ENCODE measurements at places on chromosomes 7 and 10.

GRCh38 chr7:90172624-90173023, 18.4 kb downstream of the STEAP1 start:
- no peak for DNase-seq

GRCh38 chr10:75403144-75403938, 1.8 kb upstream of the ZNF503 start:
- no peak for DNase-seq

DNA sequence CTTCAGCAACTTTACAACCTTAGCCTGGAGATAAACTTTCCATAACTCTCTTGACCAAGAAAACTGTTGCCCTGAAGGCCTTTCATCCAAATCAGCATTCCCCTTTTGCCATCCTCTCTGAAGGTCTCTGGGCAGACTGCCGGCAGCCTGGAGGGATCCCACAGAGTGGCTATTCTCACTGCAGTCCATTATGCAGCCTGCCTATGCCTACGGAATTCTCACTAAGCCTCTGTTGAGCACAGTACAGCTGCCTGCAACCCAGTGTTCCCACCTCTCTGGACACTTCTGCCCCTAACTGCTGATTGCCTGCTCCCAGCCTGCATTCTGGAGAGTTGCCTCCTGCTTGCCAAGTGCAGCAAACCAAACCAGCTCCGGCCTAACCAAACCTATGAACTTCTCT, 548.9 kb upstream of the STEAP1 start:
- DNase-seq: no peak

DNA sequence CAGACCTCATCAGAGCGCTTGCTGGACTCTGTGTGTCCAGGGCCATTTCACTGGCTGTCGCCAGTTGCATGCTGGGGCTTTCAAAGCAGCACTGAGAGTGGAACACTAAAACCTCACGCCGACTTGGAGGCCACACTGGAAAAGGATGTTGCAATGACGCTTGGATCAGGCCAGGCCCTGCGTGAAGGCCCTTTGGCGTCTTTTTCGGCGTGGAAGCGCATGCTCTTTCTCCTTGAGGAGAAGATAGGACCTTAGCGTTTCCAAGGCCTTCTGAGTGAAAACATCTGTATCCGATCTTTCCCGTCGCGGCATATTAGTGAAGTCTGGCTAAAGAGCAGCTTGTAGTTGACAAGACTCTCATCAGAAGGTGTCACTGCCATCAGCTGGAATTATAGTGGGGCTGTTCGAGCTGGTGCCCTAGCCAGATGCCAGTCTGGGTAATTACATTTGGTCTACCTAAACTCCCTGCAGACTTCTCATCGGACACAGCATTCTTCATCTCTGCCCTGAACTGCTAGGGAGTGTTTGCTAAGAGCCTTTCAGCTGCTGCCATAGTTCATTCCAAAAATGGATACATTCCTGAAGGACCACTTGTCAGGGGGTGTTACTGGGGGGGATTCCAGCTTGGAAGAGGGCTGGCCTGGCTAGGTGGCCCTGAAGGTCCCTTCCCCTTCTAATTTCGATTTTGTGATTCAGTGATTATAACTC, 167.7 kb upstream of the TCF7L2 start:
- no peak for DNase-seq

GRCh38 chr7:151374726-151375125, 33.1 kb downstream of the NUB1 start:
- DNase-seq: no peak

GRCh38 chr10:7464691-7465090, 53.9 kb upstream of the SFMBT2 start:
- no peak for DNase-seq

DNA sequence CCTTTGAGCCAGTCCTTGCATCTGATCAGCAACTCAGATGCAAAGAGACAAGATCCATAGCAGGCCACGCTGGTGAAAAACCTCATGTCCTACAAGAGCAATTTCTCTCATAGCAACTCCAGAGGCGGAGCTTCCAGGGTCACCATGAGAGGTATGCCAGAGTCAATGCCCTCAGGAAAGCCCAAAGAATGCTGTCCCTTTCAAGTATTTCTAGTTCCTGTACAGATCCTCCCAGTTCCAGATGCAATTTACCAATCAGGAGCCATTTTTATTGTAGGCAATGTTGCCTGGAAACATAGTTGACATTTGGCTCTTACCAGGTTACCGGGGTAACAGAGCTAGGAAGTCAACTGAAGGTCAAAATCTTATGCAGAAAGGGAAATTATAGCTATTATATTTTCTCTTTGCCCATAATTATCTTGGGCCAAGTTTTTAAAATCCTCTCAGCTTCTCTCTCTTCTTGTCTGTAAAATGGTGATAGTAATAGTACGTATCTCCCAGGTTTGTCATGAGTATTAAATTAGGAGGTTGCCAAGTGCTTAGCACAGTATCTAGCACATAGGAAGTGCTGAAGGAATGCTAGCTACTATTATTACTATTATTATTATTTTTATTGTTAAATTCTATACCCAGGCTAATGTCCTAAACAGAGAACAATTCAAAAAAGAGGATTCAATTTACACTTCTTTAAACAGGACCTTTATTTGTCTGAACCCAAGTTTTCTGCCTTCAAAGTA, 46.3 kb upstream of the TM9SF3 start:
- DNase-seq: no peak

- DNase-seq: no peak
Observed at GRCh38 chr7:91846436-91846835, 34.1 kb downstream of the MTERF1 start.

DNA sequence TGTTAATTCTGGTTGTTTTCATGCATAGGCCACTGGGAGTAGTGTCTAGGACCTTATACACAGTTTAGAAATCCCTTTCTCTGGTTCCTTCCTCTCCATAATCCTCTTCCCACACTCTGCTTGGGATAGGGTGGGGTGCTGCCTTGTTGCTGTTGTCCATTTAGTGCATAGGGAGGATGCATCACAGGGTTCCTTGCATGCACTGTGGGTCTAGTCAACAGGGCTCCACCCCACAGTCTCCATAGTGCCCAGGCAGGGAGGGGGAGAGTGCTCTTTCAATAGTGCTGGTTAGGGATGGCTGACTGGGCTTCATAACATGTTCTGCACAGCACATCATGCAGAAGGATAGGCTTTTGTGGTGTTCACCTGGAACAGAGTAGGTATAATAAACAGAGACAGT, 81.1 kb downstream of the ARHGAP12 start:
- no peak for DNase-seq

DNA sequence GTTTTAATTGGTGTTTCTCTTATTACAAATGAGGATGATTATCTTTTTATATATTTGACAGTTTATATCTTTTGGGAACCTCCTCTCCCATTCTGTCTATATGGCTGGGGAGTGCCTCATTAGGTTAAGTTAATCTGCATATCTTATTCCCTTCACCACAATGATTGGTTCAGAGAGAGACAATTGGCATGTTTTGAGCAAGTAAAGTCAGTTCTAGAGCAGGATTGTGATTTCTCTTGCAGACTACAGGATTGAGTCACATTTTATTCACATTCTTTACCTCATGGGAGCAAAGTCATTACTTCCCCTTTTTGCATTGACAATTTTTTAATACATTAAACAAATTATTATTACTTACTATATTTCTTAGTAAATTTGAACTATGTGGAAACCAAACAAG, 345.6 kb downstream of the MDFIC start:
- DNase-seq: no peak
